ENCODE measurements at places on chromosomes 7 and 10.

GRCh38 chr7:822692-823276 lies 9.5 kb upstream of the SUN1 start:
- no peak for DNase-seq

DNA sequence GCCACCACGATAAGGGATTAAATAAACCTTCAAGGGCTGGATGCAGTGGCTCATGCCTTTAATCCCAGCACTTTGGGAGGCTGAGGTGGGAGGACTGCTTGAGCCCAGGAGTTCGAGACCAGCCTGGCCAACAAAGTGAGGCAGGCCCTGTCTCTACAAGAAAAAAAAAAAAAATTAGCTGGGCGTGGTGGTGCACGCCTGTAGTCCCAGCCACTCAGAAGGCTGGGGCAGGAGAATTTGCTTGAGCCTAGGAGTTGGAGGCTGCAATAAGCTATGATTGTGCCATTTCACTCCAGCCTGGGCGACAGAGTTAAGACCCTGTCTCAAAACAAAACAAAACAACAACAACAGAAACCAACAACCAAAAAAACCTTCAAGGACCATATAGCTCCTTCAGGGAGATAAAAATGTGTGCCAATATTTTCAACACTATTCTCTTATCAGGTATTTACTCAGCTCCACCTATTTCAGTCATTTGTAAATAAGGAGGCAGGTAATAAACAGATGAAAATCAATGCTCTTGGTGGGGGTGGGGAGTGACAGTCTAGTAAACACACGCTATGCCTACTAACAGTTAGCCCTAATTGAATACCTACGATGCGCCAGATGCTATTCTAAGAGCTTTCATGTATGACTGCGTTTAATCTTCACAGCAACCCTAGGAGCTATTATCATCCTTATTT lies 13.2 kb downstream of the BAIAP2L1 start:
- no peak for DNase-seq

- no peak for DNase-seq
These were observed 57.4 kb downstream of the CHST15 start for GRCh38 chr10:124035928-124036558.

- DNase-seq: no peak
These were observed 77.5 kb downstream of the SDK1 start for GRCh38 chr7:3378390-3379150.

DNA sequence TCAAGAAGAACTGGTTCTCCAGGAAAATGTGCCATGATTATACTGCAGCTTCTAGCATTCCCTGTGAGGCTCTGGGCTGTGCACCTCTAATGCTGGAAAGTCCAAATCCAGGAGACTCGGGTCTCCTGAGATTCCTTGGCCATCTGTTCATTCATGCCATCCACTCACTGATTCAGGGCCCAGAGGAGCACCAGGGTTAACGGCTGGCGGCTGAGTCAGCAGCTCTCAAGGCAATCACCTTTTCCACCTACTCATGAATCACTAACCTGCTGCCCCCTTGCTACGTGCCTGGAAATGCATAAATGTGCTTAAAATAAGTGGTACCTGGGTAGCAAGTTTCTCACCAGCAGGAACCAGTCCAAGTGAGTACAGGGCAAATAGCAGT lies 132.7 kb downstream of the KCNMA1 start:
- DNase-seq: no peak

- no peak for DNase-seq
These were observed 147.5 kb downstream of the SLC16A9 start for GRCh38 chr10:59562126-59562525.

All from stimulated activated CD8-positive, alpha-beta memory T cell treated with anti-CD3 and anti-CD28 coated beads, Interleukin-7, amount 100 ng/mL, for 48 hours (primary cell).